ENCODE measurements at places on chromosomes 6 and 20.

GRCh38 chr6:37175332-37176267 is 5.6 kb downstream of the PIM1 start:
- no peak for DNase-seq

DNA sequence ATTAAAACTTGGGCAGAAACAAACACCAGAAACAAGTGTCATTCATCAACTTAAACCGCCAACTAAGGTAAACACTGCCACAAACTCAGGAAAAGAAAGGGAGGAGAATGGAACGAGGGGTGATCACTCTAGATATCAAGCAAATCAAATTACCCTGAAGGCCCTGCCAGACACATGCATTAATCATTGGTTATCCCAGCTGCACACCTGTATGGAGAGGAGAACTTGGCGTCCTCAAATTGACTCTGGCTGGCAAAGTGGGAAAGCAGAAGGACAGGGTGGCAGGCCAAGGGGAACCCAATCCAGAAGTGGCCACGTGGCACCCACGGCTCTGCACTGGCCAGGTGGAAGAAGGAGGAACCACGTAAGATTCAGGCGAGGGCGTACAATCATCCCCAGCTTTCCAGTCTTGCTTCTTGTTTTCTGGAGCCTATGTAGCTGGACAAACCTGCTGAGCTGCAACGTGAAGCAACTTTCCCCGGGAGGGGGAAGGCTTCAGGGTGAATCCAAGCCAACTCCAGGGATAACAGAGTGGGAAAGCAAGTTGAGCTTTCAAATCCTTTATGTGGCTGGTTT is 156.2 kb upstream of the JARID2 start:
- no peak for DNase-seq

DNA sequence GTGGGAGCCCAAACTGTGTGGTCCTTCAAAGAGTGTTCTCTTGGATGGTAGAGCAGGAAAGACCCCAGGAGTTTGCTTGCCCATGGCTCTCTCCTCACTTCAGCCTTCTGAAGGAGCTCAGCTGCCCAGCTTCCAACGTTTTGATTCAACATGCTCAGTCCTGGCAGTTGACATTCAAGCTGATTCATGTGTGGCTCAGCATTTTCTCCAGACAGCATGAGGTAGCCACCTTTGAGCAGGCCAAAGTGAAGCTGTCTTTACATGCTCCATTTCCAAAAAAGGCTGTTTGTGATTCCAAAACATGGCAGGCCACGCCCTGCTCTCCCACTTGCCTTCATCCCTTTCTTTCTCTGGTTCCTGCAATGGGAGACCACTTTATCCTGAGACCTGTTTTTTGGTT is 280.2 kb downstream of the TBC1D7 start:
- DNase-seq, result no peak

DNA sequence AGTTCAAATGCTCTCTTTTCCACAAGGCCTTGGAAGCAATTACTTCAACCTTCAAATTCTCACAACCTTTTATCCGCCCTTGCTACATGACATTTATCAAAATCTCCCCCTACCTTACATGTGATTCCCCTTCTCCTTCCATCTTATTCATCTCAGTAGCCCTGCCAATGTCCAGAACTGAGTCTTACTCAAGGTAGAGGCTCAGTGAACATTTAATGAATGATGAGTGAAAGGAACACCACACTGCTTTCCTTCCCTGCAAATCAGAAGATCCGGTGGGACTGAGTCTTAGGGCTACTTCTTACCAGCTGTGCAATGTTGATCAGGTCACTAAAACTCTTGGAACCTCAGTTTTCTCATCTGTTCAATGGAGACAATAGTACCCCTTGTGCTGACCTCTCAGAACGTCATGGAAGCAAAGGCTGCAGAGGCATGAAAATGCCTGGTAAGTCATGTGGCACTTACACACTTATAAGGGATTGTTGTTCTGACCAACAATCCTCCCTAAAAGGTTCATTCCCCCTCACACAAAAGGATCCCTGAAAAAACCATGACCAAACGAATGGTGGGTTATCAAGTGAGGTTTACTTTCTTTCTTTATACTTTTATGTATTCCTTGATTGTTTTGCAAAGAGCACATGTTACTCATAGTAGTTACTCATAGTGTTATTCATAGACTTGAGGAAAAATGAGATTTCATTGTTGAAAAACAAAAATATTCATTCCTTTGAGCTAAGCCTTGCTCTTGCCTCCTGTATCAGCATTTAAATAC is 6.5 kb downstream of the MDGA1 start:
- no peak for DNase-seq

- no peak for DNase-seq
Measured at GRCh38 chr6:108648191-108648590, 87.5 kb downstream of the FOXO3 start.

DNA sequence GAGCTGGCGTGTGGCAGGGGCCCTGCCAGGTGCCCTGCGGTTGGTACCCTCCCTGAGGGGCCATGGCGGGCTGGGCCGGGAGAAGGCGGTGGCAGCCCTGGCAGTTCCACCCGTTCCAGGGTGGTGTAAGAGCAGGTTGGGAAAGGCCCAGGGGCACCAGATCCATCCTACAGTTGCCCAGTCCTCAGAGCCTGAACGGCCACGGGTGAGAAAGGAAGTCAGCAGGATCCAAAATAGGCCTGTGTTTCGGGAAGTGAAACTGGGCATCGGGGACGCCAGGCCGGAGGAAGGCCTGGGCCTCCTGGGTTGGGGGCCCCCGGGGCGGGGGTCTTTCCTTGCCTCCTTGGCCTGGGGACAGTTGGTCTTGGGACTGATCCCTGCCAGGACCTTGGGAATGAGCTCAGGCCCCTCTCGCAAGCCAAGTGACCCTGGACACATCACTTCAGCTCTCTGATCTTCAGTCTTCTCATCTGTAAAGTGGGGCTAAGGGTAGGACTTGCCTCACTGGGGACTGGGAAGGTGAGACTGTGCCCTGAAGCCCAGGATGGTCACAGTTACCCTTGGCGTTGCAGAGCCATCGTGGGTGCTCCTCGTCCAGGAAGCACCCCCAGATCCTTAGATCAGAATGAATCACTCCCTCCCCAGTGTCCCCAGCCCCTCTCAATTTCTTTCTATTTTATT is 18.1 kb upstream of the NOL4L start:
- DNase-seq, result no peak

DNA sequence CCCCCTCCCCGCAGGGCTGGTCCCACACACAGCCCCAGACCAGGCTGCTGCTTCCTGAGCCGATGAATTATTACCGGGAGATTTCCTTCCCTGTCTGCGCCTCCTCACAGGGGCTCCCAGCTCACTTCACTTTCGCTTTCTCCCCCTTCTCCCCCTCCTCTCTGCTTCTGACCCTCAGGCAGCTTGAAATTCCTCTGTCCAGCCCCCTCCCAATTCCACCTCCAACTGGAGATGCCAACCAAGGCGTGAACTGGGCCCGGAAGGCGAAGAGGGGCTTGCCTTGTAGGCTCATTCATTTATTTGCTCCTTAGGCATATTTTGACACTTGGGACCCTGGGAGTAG is 1.7 kb upstream of the TCF15 start:
- DNase-seq, result peak; percentile 50

DNA sequence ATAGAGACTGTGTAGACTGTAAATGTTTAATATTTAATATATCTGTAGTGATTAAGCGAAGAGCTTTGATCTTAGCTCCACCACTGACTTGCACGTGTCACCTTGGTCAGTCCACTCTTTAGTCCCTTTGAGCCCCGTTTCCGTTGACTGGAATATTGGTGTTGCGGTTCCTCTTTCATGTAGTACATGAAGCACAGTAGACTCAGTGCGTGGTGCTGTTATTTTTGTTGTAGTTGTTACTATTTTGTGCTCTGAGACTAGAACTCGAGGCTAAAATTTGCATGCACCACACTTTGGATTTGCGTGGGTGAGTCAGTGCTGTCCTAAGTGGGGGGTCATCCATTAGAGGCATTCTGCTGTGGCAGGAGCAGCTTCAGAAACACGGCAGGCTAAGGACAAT is 291.4 kb downstream of the QKI start:
- no peak for DNase-seq

- no peak for DNase-seq
Measured at GRCh38 chr6:138261116-138261780, 43.0 kb upstream of the PBOV1 start.

DNA sequence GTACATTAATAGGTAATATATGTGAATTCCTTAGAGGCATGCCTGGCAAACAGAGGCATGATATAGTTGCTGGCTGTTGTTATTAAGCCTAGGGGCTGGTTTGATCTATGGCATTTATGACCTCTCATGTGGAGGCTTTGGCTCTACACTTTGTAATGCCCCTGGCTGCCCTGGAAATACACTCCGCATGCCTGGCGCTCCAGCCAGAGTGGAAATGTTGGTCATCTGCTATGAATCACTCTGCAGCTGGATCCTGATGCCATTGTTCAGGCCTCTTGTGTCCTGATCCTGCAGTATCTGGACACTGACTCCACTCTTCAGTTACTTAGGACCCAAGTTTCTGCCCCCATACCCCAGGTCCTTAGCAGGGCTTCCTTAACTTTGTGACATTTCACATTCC is 200.5 kb upstream of the PCSK2 start:
- DNase-seq, result no peak

DNA sequence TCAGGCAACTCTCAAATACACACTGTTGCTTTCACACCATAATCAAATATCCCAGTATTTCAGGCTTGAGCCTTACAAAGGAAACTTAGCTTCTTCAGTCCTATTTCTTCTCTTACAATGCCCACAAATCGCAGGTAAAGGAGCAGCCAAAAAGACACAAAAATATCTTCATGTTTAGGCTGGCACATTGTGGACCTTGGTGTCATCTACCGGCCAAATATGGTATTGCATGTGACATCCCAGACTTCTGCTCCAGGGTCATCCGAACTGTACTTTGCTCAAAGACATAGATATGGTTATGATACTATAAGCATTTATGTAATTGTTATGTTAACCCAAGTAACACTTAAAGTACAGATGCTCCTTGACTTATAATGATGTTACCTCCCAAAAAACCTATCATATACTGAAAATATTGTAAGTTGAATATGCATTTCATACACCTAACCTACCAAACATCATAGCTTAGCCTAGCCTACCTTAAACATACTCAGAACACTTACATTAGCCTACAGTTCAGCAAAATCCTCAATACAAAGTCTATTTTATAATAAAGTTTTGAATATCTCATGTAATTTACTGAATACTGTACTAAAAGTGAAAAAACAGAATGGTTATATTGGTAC is 4.6 kb downstream of the OR2H2 start:
- peak; percentile 57 for DNase-seq

DNA sequence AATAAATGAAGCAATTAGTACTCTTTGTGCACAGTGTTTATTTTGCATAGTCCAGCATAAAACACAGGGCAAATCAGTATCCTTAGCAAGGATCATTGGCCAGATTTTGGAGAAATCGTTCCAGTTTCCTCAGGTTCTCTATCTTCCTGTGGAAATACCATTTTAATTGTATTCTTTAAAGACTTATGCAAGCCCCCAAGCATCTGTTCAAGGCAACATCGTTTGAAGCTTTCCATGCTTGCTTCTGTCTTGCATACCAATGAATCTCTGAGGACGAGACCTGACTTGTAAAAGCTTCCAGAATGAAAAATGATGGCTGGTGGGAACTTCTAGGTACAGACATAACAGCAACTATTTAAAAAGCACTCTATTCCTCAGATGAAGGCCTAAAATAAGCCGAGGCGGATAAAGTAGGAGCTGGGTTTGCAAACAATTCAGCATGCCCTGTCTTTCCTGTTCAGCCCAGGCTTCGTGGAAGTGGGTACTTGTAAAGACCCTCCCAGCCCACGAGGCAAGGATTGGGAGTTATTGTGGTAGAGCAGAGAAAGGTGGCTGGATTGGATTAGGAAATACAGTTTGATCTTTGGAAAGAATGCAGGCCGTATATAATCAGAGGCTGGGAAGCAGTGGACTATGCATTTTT is 21.6 kb downstream of the NRSN1 start:
- DNase-seq, result no peak

GRCh38 chr6:56528412-56528841 is 114.3 kb downstream of the DST start:
- peak; percentile 48 for DNase-seq

DNA sequence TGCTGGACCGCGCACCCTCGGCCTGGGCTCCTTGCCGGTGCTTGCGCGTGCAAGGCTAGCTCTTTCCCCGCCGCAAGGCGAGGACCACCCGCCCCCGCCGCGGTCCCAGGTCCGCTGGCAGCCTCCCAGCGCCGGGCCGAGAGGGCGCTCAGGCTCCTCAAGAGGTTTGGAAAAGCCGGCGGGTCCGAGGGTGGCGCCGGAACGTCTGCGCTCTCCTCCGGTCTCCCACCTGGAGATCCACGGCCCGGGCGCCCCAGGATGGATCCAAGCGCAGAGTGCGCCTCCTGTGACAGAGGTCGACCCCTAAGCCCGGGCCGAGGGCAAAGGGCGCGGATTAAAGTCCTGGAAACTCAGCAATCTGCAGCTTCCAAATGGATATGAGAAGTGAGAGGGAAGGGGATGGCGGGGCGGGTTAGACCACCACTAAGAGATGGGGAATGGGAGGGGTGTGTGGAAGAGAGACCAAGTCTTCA is 575 bp upstream of the MICAL1 start:
- no peak for DNase-seq

GRCh38 chr20:24507182-24507853 is 37.9 kb downstream of the SYNDIG1 start:
- DNase-seq, result no peak

DNA sequence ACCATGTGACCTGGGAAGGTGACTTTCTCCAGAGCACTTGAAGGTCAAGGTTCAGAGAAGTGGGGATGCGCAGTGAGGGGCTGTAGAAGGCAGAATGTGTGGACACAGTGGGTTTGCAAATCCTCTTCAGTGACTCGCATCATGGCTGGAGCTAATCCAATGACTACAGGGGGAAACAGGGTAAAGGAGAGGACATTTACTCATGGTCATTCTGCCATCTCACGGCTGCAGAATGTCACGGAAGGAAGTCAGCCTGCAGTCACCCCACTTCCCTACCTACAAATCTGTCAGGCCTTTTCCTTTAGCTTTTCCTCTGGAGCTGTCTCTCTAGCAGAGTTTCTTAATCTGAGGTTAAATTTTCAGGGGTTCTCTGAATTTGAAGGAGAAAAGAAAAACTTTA is 337.6 kb downstream of the CDC5L start:
- peak; percentile 24 for DNase-seq

DNA sequence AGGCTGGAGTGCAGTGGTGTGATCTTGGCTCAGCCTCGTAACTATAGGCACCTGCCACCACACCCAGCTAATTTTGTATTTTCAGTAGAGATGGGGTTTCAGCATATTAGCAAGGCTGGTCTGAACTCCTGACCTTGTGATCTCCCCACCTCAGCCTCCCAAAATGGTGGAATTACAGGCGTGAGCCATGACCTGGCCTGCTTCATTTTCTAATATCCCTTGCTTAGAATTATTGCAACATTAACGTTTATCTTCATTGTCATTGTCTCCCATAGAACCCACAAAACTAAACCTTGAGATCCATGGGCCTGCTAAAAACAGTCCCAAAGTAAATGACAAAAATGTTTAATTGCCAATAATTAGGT is 6.1 kb downstream of the EEF1A1 start:
- peak; percentile 9 for DNase-seq
